ENCODE measurements at places on chromosomes 5 and 9.

DNA sequence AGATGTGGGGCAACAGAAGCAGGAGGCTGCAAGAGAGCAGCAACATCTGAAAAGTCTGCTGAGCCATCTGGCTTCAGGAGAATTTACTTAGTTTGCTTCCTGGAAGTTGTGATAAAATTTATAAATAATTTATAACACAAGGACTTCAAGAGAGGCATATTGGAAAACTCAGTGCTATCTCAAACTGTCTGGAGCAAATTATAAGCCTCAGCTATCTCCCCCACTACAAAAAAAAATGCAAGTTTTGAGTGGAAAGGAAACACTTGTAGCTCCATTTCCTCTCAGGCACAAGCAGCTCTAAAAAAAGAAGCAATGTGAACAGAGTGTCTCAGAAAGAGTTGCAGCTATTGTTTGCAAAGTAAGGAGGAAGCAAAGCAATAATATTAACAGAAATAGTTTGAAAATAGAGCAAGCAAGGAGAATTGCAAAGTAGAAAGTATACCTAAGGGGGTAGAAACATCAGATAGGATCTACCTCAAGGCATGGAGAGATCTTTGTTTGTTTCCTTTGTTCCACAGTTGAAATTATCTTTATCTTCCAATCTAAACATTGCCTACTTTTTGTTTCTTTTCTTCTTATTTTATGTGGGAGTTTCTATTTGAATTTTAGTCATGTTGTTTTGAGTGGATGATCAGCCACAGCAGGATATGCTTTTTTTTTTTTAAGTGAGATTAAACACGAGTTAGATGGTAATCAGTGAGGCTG lies 55.9 kb upstream of the IL6ST start:
- DNase-seq = no peak

- DNase-seq = no peak
Measured at GRCh38 chr9:123091459-123091858, 58.0 kb downstream of the GPR21 start.

DNA sequence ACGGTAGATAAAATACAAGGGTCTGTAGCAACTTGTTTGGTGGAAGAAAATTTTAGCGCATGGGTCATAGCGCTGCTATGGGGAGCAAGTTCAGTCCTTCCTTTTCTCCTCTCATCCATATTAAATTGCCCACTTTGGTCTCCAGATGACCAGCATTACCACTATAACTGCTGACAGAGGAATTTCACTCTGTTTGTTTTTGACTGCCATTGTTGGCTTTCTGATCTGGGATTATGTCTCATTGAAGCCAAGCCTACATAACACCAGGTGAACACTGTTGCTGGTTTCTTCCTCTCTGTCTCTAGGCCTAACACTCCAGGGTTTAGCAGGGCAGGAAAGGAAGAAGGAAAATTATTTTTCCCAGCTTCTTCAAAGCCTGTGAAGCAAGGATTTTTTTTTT lies 6.6 kb upstream of the SUB1 start:
- no peak for DNase-seq

DNA sequence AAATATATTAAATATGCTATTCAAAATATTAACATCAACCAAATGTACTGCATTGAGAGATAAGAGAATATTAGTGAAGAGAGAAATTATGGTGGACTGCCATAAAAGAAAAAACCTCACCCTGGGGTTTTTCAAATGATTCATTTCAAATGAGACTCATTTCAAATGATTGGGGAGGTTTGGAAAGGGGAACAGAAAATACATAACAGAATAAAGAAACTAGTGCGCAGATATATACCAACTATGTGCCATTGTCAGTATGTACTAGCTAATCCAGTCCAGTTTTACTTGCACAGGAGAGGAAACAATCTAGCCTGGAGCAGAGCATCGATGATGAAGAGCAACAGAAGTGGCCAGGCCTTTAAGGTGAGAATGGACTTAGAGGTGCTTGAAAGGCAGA lies 651.6 kb upstream of the RORB start:
- DNase-seq = no peak

DNA sequence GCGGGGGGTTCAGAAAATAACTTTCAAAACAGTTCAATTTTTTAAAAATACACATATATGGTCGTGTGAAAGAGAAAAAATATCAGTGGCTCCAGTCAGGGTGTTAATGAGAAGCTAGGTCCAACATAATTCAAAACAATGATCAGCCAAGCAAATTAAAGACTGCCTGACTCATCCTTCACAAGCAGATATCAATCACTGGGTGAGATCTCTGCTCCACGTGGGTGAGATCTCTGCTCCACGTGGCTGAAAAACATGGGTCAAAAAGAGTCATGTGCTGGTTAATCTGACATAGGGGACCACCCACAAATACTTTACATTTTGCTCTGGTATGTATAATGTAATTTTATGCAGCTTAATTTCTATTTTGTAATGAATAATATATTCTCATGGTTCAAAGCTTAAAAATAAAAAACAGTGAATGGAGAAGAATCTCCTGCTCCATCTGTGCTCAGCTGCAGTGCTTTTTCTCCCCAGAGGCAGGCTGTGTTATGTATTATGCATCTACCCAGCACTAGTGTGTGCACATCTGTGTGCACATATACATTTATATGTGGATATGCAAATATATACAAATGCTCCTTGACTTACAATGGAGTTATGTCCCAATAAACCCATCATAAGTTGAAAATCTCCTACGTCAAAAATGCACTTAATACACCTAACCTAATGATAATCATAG lies 93.1 kb upstream of the S1PR3 start:
- DNase-seq = no peak

DNA sequence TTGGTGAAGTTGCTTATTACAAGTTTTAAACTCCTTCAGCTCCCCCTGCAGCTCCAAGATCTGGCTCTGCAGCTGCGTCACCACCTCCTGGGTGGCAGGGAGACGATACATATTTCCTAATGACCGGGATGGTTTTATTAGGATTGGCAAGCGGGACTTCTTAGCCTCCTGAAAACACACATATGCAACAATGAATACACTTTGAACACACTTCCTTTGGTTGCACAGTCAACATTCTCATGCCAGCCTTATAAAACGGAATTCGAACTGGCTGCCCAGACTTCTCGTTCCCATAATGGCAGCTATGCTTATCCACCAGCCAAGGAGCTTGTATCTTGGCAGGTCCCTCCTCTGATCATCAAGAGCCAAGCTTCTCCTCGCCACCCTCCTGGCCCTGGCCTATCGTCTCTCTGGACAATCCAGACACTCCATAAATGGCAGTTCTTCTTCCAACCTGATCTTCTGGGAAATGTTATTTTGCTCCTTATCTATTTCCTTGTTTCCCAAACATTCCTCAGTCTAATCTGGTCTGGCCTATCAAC lies 131.9 kb downstream of the CDK5RAP2 start:
- no peak for DNase-seq

DNA sequence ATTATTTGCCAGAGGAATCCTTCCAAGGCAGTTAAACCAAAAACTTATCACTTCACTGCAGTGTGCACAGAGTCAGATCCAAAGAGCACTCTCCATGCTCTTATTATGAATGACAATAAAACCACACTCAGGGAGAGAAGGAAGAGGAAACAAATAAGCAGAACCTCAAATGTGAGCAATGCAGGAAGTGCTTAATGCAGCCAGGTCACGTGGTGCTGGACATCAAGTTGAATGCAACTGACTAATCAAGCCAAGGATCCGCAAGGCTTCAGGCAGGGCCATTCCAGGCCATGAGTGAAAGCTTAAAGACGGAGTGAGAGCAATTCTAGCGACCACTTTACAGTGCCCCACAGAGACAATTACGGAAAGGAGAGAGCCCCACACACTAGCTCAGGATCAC lies 230.4 kb upstream of the PUM3 start:
- no peak for DNase-seq

GRCh38 chr5:69202497-69202896 lies 13.1 kb downstream of the CENPH start:
- no peak for DNase-seq

GRCh38 chr9:81371824-81372223 lies 317.5 kb downstream of the TLE1 start:
- DNase-seq = no peak

- DNase-seq = peak; percentile 52
Measured at GRCh38 chr5:141508798-141509611, 20.1 kb downstream of the PCDHGC5 start.

GRCh38 chr5:104305602-104306001 lies 743.0 kb upstream of the NUDT12 start:
- no peak for DNase-seq

DNA sequence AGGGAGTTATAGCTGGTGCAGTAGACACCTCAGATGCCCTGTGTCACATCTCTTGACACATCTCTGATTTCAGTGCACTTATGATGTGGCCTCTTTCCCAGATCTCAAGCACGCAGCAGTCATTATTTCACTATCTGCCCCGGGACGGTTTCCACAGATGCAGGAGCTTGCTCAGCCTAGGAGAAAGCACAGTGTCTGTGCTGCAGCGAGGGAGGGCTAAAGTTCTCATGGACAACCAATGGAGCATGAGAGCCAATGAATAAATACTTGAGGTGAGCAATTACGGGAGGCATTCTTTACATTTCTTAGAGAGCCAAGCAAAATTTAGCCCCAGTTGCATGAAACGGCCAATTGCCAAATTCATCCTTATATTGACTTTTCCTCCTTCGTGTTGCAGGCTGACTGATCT lies 7.4 kb upstream of the MOB3B start:
- DNase-seq = no peak

- no peak for DNase-seq
Measured at GRCh38 chr5:111278858-111279504, 54.8 kb downstream of the CAMK4 start.

DNA sequence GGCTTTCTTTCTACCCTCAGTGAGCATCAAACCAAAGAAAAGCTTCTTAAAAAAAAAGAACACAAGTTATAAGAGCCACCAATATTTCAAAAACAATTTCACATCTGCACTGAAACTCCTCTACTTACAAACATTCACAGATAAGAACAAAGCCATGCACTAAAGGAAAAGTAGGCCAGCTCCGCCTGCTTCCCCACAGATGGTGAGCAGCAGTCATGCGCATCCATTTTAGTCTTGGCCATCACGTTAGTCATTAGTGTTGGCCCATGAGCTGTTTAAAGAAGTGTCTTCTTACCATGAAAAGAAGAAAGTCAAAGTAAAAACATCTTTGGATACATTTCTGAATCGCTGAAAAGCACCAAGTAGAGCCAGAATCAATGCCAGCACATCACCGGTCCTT lies 40.0 kb upstream of the SMIM23 start:
- no peak for DNase-seq

DNA sequence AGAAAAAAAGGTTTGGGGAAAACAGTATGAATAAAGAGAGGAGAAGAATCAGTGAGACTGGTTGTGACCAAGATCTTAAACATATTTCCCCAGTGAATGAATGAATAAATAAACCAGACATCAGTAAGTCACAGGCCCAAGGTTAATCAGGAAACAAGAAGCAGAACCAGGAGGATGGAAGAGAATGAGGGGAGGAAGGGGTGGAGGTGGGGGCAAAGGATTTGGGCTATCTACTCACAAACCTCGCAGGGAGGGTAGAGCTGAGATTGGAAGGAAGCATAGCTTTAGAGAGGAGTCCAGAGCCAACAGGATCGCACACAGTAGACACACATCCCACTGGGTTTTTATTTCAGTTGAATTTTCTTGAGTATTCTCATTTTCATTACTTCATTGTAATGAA lies 47.7 kb upstream of the RICTOR start:
- DNase-seq = no peak

DNA sequence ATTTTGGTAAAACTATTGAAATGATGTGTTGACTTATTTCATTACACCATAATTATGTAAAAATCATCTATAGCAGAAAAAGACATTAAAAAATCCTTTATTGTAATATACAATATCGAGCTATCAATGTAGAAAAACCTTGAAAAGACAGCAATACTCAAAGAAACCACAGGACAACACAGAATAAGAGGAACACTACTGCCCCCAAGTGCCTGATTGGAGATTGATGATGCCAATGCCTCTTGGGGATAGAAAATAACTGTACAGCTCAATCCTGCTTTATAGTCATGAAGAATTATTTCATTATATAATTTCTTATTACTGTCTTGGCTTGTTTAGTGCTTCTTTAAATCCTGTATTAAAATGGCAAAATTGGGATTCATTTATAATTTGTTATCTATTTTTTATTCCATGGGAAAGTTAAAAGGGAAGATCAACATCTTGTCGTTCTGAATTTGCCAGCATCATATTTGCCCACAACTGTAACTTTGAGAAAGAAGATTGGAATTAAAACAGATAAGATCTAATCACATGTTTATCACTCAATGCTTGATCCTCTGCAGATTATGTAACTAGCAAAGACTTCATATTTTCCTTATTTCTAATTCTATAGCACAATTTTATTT lies 337.5 kb downstream of the CDH9 start:
- DNase-seq = peak; percentile 72

- DNase-seq = no peak
Measured at GRCh38 chr9:89154651-89155336, 23.8 kb downstream of the SHC3 start.

GRCh38 chr9:124814164-124814535 lies 37.2 kb downstream of the OLFML2A start:
- no peak for DNase-seq

DNA sequence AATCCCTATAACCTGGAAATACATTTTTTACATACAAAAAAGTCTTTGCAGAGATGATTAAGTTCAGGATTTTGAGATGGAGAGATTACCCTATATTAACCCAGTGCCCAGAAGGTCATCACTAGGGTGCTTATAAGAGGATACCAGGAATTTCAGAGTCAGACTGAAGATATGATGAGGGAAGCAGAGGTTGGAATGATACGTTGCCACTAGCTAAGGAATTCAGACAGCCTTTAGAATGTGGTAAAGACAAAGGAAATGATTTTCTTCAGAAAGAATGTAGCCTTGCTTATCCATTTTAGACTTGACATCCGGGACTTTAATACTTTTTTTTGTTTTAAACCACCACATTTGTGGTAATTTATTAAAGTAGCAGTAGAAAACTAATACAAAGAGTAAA lies 2176.8 kb upstream of the C9orf72 start:
- no peak for DNase-seq

- DNase-seq = no peak
Measured at GRCh38 chr5:1399737-1400136, 45.5 kb downstream of the SLC6A3 start.

DNA sequence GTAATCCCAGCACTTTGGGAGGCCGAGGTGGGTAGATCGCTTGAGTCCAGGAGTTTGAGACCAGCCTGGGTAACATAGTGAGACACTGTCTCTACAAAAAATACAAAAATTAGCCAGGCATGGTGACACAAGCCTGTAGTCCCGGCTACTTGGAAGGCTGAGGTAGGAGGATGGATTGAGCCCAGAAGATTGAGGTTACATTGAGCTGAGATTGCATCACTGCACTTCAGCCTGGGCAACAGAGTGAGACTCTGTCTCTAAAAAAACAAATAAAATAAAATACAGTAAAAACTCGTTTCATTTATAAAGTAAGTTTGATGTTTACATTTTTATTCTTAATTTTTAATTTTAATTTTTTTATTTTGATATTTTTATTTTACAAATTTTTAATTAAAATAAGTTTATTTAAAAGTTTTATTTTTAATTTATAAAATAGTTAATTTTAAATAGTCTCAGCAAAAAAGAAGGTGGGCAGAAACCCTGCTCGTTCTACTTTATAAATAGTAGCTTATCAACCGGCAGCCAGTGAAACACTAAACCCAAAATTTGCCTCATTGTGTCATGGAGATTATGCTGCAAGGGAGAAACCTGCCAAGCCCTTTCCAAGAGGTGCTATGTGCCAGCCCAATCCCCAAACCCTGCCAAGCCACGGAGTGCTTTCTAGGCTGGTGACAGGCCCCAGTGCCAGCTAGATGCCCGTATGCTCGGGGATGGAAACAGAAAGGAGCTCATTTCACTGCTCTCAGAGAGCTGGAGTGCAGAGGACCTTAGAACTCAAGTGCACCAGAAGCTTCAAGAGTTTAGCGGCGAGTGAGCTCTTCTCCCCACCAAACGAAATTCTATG lies 38.9 kb downstream of the SERINC5 start:
- peak; percentile 95 for DNase-seq

GRCh38 chr5:112434641-112435040 lies 15.6 kb upstream of the EPB41L4A start:
- no peak for DNase-seq

Measured in cerebellar cortex (tissue), 1 donor.